ENCODE measurements at places on chromosomes 11 and 22.

GRCh38 chr22:26894766-26895485 lies 237.5 kb downstream of the MIAT start:
- DNase-seq = no peak

GRCh38 chr11:125435461-125436238 lies 60.4 kb downstream of the FEZ1 start:
- no peak for DNase-seq

DNA sequence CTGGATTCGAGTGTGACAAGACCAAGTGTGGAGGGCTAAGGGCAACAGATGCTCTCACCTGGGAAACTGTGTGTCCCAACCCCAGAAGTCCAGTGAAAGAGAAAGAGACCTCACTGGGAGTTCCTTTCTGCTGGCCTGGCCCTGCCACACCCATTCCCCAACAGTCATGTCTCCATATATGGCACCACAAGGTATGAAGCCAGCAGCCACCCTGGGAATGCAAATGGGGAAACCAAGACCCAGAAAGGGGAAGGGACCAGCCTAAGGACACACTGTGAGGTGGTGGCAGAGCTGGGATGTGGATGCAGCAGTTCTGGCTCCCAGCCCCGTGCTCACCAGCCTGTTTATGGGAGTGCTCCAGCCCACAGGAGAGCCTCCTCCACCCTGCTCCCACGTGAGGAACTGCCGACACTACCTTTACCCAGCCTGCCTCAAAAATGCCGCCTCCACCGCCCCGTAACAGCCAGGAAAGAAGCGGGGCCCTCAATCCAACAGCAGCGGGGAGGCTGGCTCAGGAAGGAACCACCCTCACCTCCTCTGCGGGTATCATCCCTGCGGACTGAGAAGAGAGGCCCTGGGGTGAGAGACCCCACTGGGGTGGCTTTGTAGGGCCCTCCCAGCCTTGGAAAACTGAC lies 12.6 kb downstream of the LMO1 start:
- peak; percentile 1 for DNase-seq

GRCh38 chr11:76806608-76807205 lies 23.6 kb downstream of the TSKU start:
- DNase-seq = no peak

DNA sequence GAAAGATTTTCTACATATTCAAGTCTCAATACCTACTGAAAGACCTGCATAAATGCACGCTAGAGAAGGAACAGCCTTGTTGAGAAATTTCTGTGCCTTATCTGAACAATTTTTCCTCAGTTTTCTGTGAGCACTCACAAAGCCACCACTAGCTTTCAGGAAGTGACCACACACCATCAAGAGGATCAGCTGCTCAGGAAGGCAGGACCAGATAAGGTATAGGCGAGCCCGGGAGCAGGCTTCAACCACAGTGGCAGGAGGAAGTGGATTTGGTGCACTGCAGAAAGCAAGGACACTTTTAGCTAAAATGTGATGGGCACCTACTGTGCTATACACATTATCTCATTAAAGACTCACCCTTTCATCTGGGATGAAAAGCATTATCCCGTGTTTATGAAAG lies 220.8 kb downstream of the RAB38 start:
- DNase-seq = no peak

GRCh38 chr11:72595292-72595684 lies 78.9 kb downstream of the PDE2A start:
- no peak for DNase-seq

DNA sequence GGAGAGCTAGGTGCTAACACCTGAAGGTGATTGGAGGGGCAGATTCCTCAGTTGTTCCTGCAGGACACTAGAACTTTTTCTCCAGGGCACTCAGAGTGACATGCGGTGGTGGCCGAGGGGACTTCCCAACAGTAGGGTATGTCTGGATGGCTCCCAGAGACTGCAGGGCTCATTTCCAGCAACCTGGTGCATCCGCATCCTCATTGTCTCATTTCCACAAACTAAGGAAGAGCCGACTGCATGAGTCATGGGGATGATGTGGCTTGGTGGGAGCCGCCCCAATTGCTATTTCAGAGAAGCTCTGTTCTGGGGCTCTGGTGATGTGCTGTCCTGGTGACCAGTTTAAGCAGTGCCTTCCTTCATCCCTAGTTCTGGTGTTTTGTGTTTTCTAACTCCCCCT lies 2.8 kb upstream of the ROBO4 start:
- no peak for DNase-seq

DNA sequence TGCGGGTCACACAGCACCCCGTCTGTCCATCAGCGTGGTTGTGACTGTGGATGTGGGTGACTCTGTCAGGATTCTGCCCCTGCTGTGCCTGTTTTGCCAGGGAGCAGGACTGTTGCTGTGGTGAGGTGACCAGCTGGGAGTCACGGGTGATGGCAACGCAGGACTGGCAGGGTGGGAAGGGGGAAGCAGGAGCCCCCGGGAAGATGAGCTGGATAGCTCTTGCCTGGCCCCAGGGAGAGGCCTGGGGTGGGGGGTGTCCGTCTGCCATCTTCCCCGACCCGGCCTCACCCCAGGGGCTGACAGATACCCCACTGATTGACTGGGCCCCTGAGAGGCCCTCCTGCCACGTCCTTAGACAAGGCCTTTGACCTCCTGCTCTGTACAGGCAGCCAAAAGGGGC lies 34.3 kb upstream of the TSPAN18 start:
- DNase-seq = no peak

DNA sequence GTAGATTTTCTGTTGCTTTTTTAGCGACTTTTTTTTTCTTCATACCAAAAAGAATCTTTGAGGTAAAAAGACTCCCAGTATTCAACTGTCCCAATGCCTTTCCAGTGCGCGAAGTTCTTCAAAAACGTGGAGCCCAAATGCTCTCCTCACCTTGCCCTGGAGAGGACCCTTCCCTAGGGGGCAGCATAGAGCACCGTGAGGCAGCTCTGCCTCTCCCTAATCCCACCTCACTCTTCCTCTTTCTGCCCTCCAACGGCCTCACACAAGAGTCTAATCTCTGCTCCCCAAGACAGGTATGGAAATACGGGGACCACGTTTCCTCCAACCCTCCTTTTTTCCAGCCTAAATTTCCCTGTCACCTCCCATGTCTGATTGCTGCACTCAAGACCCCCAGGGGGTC lies 117.5 kb upstream of the ALX4 start:
- no peak for DNase-seq

GRCh38 chr11:64490562-64491216 lies 100.3 kb upstream of the SLC22A12 start:
- DNase-seq = no peak
